Suprapubic skin (tissue), 4 donors: ENCODE measurements at places on chromosomes 5 and 9.
A peak's percentile ranks its signal among the peaks of the same experiment; 100 is the strongest.

DNA sequence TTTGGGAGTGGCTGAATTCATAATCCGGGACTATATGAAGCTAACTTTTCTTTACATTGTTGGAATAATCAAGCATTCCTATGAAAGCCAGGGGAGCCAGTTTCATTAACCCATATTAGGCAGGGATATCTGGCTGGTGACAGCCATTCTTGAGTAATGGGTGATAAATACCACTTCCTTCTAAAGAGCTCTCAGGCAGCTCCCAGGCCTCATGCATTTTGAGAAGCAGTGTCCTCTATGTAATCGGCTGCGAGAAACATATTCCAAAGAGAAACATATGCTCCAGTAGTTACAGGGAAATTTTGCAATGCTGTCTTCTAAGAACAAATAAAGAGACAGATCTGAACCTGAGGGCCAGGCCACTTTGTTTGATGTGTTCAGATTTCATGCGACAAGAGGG lies 83.1 kb downstream of the MSX2 start:
- peaks cover 2% of the 10 kb centered on the region for H3K27me3 ChIP-seq
- no peaks in the 10 kb centered on the region for H3K4me1 ChIP-seq
- DNase-seq, result no peak

GRCh38 chr5:169433221-169433651 lies 132.3 kb upstream of the SLIT3 start:
- no peaks in the 10 kb centered on the region for H3K27me3 ChIP-seq
- H3K36me3 ChIP-seq, result no peaks in the 10 kb centered on the region
- no peak for DNase-seq

DNA sequence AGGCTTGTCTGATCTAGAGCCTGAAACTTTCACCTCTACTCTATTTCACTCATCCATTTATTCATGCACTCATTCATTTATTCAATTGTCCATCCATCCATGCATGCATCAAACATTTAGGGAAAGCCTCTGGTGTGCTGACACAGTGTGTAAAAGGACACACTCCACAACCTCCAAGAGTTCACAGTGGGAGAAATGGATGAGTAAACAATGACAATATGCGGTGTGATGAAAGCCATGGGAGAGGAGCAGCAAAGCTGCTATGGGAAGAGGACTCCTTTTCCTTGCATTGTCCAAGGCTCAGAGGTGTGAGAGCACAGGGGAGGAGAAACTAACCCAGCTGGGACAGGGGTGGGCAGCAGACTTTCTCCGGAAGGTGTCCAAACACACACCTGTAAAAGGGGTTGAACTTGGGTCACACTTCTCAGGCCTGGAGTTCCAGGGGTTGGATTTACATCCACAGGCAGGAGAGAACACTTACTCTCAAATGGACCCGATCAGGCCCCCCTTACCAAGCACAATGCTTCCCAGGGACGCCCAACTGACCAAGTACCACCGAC lies 21.2 kb upstream of the PFDN1 start:
- peaks cover 38% of the 10 kb centered on the region for H3K4me1 ChIP-seq
- peak overlapping the region; percentile 82 for H3K27ac ChIP-seq
- H3K4me3 ChIP-seq, result no peak overlapping the region
- no peaks in the 10 kb centered on the region for H3K36me3 ChIP-seq
- DNase-seq, result no peak

DNA sequence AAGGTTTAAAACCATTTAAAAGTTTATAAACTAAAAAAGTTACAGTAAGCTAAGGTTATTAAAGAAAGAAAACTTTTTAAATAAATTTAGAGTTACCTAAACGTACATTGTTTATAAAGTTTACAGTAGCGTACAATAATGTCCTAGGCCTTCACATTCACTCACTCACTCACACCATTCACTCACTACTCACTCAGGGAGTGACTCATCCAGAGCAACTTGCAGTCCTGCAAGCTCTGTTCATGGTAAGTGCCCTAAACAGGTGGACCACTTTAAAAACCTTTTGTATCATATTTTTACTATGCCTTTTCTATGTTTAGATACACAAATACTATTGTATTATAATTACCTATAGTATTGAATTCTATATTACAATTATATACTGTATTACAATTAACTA lies 190.8 kb upstream of the RASA1 start:
- H3K4me3 ChIP-seq, result no peak overlapping the region
- DNase-seq, result no peak
- H3K4me1 ChIP-seq, result no peaks in the 10 kb centered on the region

DNA sequence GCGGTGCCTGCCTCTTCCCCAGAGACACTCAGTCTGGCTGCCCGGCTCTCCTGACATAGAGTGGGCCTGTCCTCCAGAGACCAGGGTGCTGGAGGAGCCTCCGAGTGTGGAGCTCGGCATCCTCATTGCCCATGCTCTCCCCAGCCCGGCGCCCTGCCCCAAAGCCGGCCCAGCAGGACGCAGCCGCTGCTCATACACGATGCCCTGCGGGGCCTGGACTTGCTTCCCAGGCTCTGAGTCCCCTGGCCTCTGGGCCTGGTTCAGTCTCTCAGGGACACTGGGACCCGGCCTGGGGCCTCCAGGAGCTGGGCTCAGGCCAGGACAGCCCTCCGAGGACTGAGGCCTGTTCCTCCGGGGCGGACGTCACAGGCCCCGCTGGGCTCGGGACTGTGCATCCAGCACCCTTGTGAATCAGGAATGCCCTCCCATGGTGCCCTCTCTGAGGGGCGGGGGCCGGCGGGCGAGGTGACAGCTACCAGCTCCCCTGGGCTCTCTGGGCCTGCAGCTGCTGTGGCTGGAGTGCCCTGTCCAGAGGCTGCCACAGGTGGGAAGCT lies 23.2 kb downstream of the TPPP start:
- DNase-seq, result peak; percentile 76
- peaks cover 14% of the 10 kb centered on the region for H3K36me3 ChIP-seq
- H3K4me3 ChIP-seq, result no peak overlapping the region
- no peaks in the 10 kb centered on the region for H3K27me3 ChIP-seq

- DNase-seq, result no peak
- no peak overlapping the region for H3K27ac ChIP-seq
- H3K36me3 ChIP-seq, result no peaks in the 10 kb centered on the region
- H3K4me3 ChIP-seq, result no peak overlapping the region
- no peaks in the 10 kb centered on the region for H3K27me3 ChIP-seq
Observed at GRCh38 chr5:171032435-171032973, 170.7 kb downstream of the RANBP17 start.
